HEK293T (cell line): ENCODE measurements at places on chromosomes 6 and 20.
A peak's percentile ranks its signal among the peaks of the same experiment; 100 is the strongest.

DNA sequence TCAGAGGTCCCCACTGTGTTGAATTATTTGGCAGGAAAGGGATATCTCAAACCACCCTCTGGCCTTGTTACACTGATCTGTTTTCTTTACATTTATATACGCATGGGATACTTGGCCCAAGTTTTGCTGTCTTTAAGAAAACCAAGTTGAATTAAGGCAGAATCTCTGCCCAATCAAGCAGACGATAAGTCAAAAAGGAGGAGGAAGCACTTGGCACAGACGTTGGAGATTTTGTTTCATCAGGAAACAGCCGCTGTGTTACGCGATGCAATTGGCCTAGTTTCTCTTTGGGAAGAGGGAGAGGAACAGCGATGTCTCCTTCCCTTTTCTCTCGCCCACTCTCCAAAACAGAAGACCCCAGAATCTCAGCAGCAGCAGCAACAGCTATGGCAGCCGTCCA lies 20.2 kb upstream of the NAA20 start:
- DNase-seq, result no peak

GRCh38 chr6:105603788-105604586 lies 201.1 kb upstream of the PREP start:
- no peak for DNase-seq

DNA sequence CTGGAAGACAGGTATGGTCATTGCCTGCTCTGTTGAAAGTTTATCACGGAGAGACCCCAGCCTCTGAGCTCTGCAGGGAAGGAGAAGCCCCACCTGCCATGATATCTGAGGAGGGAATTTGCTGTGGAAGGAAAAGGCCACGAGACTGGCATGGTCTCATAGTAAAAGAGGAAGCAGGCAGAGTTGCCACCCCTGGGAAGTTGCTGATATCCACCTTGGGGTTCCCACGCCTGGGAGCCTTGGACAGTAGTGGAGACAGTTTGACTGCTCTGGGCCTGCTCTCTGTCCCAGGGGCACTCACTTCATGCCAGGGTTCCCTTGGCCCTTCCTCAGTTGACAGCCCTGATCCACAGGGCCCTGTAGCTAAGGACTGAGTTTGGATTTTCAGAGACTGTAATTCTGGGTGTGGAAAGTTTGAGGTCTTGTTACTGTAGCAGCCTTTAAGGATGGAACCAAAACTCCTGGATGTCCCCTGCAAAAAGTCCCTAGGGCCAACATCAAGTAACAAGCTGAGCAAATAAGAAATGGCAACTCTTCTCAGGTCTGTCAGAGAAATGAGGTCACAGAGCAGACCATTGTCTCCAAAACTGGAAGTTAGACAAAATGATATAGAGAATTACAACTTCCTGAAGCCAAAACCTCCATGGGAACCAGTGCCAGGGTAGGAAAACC lies 6.9 kb upstream of the SIRPB1 start:
- DNase-seq, result no peak

- no peak for DNase-seq
Measured at GRCh38 chr6:11769811-11770545, 8.6 kb downstream of the ADTRP start.

DNA sequence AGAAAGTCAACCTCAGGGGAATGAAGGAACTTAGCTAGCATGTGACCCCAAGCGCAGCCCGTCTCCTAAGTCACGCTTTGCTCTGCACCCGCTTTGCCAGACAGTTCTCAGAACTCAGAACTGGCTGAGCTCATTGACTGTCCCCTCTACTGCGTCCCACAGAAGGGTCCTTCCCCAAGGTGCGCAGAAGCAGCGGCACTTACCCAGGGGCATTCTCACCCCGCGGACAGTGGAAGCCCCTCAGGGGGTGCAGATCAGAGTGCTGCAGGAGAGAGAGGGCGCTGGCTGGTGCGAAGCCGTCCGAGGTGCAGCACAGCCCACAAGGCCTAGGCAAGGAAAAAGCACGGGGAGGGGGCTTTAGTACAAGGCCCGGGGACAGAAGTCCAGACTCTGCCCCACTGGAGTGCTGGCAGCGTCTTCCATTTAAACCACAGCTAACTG lies 807 bp downstream of the SNHG17 start:
- DNase-seq, result no peak

DNA sequence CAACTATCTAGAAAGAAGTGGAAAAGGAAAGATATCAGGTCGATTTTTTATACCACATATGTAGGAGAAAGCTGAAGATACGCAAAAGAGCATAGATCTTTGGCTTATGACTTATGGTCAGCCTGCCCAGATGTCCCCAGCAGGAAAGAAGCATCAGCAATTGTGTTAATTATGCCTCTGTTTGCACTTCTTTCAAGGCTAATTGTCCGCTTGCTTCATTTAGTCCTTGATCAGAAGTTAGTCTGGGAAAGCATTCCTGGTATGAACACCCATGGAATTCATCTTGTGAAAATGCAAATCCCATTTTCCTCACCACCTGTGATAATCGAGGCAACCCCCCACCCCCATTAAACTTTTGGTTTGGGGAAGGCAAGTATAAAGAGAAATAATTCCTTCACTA lies 62.8 kb downstream of the ATP9A start:
- no peak for DNase-seq

GRCh38 chr6:44224965-44225305 lies 1.5 kb downstream of the SLC29A1 start:
- no peak for DNase-seq

GRCh38 chr6:1608222-1609040 lies 1.3 kb upstream of the FOXC1 start:
- no peak for DNase-seq

DNA sequence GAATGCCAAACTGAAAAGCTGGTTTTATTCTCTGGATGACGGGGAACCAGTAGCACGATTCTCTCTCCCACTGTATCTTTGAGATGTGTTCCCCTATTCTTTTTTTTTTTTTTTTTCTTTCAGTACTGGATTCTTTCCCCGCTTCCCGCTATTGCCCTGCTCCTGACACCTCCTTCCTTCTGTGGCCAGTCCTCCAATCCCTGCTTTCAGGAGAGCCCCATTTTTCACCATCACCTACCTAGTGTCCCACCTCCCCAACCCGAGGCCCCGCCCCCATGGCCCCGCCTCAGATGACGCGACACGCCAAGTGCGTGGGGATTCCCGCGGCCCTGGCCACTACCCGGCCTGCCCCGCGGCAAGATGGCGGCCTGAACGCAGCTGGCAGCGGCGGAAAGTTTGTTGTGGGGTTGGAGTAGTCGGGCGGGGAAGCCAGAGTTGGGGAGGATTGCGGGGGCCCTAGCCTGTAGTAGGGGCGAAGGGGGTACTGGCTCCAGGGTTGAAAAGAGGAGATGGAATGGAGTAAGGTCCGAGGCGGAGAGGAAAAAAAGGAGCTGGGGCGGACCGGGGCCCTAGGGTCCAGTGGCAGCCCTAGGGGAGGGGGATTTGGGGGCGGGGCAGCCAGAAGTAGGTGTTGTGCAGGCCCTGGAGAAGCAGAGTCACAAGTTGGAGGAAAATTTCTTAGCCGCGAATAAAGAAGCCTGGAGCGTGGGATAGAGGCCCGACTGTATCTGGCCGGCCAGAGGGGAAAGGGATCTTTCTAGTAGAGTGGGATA lies at the start of gene TJAP1:
Gene TJAP1 (plus strand): TSS at position 336 of the 773 bp plus-strand sequence. CDS start 21,432 bp downstream, outside the sequence.
- DNase-seq, result peak; percentile 97

DNA sequence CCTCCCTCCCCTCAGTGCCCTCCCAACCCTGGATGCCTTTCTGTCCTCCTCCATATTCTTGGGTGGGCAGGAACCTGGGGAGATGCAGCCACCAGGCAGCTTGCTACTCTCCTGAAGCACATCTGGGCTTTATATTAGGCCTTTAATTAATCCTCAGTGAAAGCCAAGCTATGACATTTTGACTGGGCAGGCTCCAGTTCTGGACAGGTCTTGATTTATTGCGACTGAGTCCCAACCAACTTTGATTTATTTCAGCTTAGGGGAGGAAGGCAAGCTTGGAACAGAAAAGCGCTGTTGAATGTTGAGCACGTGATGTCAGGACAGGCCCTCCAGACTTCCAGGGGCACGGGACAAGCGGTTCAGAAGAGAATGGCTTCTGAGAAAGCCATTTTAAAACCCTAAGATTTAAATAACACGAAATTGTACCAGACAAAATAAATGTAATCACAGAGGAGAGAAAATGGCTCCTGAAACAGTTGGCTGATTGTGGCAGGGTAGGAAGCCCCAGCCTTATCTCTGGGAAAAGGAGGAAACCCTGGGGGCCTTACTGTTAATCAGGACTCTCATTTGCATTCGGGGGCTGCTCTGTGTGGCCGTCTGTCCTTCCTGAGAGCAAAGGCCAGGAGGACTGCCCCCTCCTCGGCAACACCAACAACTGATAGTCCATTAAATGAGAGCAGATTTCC lies 294.2 kb downstream of the FOXC1 start:
- DNase-seq, result no peak

DNA sequence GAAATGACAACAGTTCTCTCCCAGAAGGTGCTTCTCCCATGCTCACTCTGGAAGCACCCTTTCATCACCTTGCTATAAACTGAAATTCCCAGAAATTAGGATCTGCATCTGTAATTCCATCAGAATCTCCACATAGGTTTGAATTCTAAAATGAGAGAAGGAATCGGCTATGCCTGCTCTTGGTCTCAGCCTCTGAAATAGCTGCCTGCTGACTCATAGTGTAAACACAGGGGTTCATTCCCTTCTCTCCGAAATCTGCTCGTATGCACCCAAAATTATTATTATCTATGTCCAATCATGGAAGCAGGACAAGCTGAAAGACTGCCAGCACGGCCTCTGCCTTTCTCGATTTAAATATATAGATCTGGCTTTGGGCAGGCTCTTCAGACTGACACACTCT lies 74.6 kb upstream of the TAB2 start:
- DNase-seq, result no peak

- DNase-seq, result no peak
Measured at GRCh38 chr6:79250559-79250958, 16.1 kb upstream of the HMGN3 start.

DNA sequence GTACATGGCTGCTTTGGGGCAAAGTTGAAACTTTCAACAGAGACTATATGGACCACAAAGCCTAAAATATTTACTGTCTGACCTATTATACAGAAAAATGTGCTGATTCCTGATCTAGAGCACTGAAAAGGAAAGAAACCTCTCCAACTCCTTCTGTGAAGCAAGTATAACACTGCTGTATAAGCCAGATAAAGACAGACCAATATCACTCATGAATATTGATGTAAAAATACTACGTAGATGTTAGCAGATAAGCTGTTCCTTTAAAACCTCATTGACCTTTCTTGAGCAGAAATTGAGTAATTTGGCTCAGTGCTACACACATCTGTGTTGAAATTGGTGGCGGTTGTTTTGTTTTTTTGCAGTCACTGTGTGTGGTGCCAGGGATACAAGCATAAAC lies 69.9 kb upstream of the HDAC2 start:
- no peak for DNase-seq
